Trophoblast cell (in vitro differentiated cells and primary cell): ENCODE measurements at places on chromosomes 5 and 9.

DNA sequence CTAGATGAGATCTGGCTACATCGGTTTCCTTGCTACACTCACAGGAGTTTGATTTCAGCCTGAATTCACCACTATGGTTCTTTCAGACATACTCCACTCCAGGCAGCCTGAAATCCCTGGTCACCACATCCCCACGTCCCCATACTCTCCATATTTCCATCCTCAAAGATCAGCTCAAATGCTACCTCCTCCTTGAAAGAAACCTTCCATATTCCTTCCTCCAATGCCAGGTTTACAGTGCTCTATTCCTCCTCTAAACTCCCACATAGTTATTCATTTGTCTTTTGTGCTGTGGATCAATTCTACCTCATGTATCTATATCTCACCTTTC is 151.7 kb downstream of the GLIS3 start:
- no peak overlapping the region for H3K4me3 ChIP-seq
- no peak for DNase-seq
- H3K4me1 ChIP-seq, result no peaks in the 10 kb centered on the region

GRCh38 chr5:4576908-4577307 is 563.2 kb upstream of the ADAMTS16 start:
- H3K36me3 ChIP-seq, result no peaks in the 10 kb centered on the region
- H3K27ac ChIP-seq, result no peak overlapping the region
- no peak for DNase-seq
- H3K4me1 ChIP-seq, result no peaks in the 10 kb centered on the region

DNA sequence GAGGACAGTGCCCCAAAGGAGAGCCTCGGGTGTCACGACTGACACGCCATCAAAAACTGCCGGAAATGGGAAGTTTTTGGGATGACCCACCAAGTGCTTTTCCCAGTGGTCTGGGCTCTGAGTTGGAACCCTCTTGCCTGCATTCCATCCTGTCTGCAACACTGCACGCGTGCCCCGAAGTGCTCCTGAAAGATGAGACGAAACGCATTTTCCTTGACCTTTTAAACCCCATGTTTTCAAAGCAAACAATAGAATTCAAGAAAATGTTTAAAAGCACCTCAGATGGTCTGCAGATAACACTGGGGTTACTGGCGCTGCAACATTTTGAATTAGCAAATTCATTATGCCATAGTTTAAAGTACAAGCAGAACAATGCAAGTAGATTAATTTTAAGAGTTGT is 92.9 kb downstream of the ANKRD18A start:
- no peaks in the 10 kb centered on the region for H3K27me3 ChIP-seq
- DNase-seq, result no peak
- H3K4me3 ChIP-seq, result no peak overlapping the region
- peak overlapping the region; percentile 21 for H3K27ac ChIP-seq
- H3K4me1 ChIP-seq, result peaks cover 12% of the 10 kb centered on the region

DNA sequence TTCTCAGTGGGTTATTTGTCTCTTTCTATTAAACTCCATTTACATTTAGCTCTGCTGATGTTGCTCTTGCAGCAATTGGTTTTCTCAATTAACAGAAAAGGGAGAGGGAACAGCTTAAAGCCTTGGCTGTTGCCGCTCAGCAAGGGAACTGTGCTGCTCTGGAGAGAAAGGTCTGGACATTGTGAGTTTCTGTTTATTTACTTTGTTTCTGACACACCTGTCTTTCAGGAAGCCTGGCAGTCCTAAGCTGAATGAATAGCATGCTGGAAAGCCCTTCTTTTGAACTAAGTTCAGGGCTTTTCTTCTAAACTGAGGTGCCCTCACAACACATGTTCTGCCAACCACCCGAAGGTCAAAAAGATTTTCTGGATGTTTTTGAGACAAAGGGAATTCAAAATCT is 491.9 kb downstream of the PDE4D start:
- H3K36me3 ChIP-seq, result no peaks in the 10 kb centered on the region
- DNase-seq, result no peak
- H3K27ac ChIP-seq, result no peak overlapping the region
